T-helper 9 cell (primary cell): ENCODE measurements at places on chromosomes 12 and 14.

DNA sequence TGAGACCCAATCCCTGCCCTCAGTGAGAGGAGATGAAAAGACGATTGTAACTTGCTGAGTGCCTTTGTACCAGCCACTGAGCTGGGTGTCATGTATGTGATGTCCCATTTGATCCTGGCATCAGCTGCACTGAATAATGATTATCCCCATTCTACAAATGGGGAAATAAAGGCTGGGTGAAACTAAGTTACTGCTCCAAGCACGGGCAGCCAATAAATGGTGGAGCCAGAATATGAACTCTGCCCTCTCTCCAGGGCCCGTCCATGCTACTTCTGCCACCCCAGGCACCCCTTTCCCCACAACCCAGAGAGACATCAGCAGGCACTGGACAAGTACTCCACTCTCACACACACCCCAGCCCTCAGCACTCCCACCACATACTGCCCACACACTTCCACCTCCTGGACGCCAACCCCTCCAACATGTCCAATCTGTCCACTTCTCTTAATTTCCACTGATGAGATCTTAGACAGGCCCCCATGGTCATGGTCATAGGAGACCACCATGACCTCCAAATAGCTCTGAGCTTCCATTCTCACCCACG, 115.8 kb downstream of the DICER1 start:
- DNase-seq: no peak

- DNase-seq: no peak
These were observed 103.9 kb downstream of the PDE3A start for GRCh38 chr12:20472102-20472782.

GRCh38 chr14:70926235-70926830, 19.1 kb downstream of the PCNX1 start:
- DNase-seq: no peak

GRCh38 chr14:104701383-104702076, 12.1 kb downstream of the INF2 start:
- DNase-seq: no peak

DNA sequence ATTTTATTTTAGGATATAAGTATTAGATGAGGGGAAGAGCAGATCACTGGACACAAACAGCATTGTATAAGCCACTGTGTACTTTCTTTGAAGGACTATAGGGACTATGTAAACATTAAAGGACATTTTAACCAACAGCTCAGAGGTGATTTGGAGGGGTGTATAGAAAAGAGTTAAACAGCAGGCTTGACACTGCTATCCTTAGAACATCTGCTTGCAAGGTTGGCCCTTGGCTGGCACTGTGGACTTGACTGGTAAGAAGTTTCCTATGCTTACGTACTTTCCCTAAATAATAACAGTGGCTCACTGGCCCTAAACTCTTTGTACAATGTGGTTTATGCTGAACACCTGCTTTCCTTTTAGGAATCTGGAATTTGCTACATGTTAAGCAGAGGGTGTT, 28.7 kb downstream of the ZFYVE26 start:
- no peak for DNase-seq

GRCh38 chr12:119381471-119382235, 47.1 kb downstream of the CCDC60 start:
- no peak for DNase-seq

DNA sequence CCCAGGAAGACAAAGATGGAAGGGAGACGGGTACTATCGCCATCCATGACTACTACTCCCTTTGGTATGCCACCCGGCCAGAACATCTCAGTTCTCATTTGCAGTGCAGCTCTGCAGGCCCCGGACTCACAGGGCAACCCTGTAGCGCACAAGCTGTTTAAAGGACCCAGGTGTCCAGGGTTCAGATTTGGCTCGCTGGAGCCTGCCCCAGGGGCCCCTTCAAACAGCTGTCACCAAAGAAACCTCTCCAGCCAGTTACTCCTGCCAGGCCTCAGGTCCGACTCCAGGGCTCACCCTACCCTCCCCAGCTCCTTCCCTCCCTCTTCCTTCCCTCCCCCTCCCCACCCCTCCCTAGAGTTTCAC, 5.5 kb upstream of the CHD4 start:
- DNase-seq: no peak

DNA sequence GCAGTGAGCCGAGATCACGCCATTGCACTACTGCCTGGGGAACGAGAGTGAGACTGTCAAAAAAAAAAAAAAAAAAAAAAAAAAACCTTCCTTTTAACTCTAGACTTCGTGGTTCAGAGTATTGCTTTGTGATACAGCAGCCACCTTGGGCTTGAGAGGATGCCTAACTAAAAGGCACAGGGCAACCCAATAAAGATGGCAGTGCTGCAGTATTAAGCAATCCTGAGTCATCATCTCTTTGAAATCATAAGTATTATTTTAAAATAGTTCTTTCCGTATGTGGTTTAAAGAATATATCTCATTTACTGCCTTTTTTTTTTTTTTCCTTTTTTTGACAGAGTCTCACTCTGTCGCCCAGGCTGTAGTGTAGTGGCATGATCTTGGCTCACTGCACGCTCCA, 116.1 kb downstream of the PLEKHA5 start:
- DNase-seq: no peak

GRCh38 chr12:32159381-32159780, 52.7 kb downstream of the BICD1 start:
- no peak for DNase-seq

DNA sequence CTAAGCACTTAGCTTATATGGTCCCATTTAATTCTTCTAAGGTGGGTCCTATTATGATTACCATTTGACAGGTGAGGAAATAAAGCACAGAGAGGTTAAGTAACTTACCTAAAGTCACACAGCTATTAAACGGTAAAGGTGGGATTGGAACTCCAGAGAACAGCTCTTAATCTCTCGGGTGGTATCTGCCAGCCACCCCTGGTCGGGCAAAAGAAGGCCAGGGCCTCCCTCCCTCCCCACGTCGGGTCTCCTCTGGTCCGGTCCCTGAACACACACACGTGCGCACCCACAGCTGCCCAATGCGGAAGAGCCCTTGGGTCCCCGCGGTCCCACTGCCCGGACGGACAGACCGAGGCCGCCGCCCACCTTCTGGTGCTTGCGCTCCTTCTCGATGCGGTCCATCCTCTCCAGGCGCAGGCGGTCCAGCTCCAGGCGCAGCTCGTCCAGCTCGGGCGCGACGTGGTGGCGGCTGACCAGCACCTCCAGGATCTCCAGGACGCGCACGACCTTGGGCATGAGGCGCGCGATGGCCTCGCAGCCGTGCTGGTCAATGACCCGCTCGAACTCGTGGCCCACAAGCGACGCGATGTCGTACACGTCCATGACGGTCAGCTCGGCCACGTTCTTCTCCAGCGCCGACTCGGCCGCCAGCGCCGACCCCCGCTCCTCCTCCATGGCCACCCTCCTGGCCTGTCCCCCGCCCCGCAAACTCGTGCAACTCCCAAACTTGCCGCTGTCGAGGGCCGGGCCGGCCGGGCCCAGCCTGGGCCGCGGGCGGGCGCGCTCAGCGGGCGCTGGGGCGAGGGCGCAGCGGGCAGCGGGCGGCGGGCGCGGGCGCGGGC, 490 bp downstream of the RILPL1 start:
- peak; percentile 10 for DNase-seq

DNA sequence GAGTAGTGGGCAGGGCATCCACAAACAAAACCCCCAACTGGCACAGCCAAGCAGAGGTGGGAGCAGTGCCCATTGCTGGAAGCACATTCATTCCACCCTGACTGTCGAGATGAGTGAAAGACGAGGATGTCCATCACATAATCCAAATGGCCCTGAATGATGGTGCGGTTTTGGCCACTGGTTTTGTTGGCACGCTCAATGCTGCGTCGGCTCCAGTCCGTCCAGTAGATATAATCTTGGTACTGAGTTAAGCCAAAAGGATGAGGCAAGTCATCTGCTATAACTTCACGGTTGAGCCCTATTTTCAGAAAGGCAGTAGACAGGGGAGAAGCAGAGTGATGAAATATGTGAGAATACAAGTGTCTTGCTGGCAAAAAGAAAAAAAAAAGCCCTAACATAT, 88.1 kb downstream of the BCL2L14 start:
- no peak for DNase-seq

GRCh38 chr12:6345319-6346091, 3.6 kb upstream of the TNFRSF1A start:
- no peak for DNase-seq

- DNase-seq: no peak
These were observed 238.3 kb downstream of the SLC41A2 start for GRCh38 chr12:104719700-104720338.

DNA sequence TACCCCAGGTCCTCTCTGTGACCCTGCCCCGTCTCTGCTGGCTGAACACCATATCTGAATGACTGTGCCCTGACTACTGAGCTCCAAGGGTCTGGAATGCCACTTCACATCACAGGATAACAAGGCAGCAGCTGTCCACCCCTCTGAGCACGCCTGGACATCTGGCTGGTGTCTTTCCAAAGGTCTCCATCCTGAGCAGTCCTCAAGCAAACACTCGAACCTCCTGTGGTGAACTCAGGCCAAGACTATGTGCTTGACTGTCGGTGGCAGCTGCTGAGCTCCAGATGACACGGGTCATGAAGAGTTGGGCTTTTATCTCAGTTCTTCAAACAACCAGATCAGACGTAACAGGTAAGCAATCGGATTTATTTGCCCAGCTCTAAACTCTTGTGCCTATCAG, 117.2 kb upstream of the BCL2L14 start:
- no peak for DNase-seq

- DNase-seq: no peak
These were observed 18.4 kb downstream of the CMKLR1 start for GRCh38 chr12:108320507-108321293.

DNA sequence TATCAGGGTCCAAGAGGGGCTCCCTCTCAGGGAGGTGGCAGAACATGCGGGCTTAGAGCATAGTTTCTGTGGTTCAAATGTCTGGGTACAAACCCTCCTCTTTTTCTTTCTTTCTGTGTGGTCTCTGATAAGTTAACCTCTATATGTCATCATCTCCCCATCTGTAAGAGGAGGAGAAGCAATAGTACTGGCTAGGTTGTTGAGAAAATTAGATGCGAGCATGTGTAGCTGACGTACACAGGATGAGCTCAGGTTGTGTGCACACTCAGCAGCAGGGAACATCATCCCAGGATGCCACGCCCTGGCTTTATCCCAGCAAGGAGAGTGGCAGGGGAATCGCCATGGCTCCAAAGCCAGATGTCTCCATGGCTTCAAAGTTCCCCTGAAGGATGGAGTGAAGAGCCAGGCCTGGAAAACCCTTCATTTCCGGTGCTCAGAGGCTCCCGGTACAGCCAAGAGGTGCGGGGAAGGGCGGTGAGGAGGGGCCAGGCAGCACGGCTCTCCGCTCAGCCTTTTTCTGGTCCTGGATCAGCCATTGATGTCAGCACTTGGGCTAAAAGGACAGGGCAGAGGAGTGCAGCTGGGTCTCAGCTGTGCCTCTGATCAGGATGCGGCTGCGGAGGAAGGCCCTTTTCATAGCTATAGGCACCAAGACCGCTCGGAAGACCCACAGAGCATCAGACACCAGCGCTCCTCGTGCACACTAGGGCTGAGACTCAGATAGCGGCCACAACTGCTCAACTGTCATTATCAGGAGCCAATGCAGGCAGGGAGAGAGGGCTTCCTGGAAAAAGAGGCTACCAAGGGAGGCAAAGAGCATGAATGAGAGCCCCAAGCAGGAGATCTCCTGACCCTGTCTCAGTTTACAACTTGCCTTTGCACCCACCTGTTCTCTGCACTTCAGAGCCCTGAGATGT, 41.5 kb downstream of the ARL6IP4 start:
- DNase-seq: no peak

DNA sequence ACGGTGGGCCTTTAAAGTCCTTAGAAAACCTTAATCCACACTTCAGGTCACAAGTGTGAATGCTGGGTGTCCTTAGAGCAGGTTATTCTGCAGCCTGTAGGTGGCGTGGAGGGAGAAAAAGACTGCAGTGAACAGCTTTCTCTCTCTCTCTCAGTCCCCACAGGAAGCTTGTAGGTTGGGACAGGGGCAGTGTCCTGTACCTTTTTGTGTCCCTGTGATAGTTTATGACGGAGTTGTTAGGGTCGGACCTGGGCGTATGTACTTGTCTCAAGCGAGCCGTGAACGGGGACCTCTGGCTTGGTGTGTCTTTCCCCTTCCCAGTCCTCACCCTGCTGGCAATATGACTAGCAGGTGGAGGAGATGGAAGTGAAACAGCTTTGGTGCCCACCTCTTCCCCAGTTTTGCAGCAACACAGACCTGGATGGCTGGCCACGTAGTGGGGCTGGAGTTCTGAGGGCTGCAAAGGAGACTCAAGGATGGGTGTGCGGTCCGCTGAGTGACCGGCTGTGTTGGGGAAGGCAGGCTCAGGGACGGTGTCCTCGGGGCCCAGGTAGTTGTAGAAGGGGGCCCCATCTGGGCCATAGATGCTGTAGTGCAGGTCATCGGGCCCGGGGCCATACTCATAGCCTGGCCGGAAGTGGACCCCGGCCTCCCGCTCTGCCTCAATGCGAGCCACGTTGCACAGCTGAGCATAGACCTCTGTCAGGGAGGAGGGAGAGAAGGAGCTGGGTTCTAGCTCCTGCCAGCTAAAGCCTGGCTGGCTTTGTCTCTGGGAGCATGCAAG, 8.9 kb downstream of the ISCA2 start:
- no peak for DNase-seq

DNA sequence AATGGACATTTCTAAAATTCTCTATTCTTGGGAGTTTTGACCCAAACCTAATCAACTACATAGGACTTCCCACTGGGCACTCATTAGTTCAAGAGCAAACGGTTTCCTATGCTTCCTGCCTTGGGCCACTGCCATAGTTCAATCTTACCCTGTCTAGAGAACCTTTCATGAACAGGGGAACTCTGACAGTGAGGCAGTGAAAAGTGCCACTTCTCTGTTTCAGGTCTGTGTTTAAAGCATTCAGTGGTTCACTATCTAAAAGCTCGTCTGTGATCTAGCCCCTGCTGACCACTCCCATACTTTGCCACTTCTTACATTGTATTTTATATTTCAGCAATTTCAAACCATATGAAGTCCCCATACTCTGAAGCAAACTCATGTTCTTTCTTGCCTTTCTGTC, 122.7 kb upstream of the IGF1 start:
- no peak for DNase-seq

GRCh38 chr12:101670007-101670671, 27.3 kb upstream of the CHPT1 start:
- no peak for DNase-seq

DNA sequence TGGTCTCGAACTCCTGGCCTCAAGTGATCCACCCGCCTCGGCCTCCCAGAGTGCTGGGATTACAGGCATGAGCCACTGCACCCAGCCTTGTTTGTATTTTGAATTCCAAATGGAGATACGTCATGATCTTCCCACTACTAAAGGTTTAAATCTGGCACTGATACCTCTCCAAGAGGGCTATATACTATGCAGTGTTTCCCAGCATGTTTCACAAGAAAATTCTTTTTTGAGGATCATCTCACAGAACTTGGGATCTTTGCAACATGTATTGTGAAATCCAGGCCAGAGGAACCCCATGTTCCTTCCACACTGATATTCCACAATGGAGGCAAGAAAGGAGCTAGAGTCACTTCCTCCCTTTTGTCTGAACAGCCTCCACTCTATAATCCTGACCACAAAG, 112.7 kb downstream of the NT5DC3 start:
- no peak for DNase-seq

GRCh38 chr14:55059333-55059732, 7.9 kb downstream of the MAPK1IP1L start:
- no peak for DNase-seq

GRCh38 chr12:14826491-14826890, 12.5 kb upstream of the SMCO3 start:
- no peak for DNase-seq
